ENCODE measurements at places on chromosomes 12 and 14. TPM values are rescaled to one million over a fixed set of nuclear protein-coding genes. Genes with fewer than 3 reads are reported as not detected.
A peak's percentile ranks its signal among the peaks of the same experiment; 100 is the strongest.

DNA sequence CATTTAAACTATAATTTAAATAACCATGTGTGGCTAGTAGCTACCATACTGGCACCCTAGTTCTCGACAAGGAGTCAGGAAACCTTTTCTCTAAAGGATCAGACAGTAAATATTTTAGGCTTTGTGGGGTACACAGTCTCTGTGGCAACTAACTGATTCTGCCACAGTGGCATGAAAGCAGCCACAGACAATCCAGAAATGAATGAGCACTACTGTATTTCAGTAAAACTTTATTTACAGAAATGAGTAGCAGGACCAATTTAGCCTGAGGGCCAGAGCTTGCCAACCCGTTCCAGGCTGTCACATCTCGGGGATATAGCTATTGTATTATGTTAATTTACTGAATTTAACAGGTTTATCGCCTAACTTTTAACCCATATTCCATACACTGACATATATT is 278.7 kb downstream of the ITPR2 start:
- DNase-seq, result peak; percentile 3
- H3K27me3 ChIP-seq, result no peaks in the 10 kb centered on the region
- H3K27ac ChIP-seq, result no peak overlapping the region

GRCh38 chr14:93368996-93369712 is 22.2 kb downstream of the COX8C start:
- no peak for DNase-seq
- H3K4me3 ChIP-seq, result no peak overlapping the region
- no peak overlapping the region for H3K27ac ChIP-seq
- H3K36me3 ChIP-seq, result no peaks in the 10 kb centered on the region
- peaks cover 8% of the 10 kb centered on the region for H3K27me3 ChIP-seq

Gene GPR84
- total RNA-seq, result not detected

Gene LALBA
- not detected for total RNA-seq

Gene CCDC177
- total RNA-seq, result not detected

Gene MIP
- not detected for total RNA-seq

Gene TMTC2
- total RNA-seq, result 3.1 TPM

All from activated CD8-positive, alpha-beta T cell treated with anti-CD3 and anti-CD28 coated beads for 36 hours (primary cell).